Neural crest cell (in vitro differentiated cells): ENCODE measurements at places on chromosomes 6 and 20. TPM values are rescaled to one million over a fixed set of nuclear protein-coding genes. Genes with fewer than 3 reads are reported as not detected.

NOP56 gene
- total RNA-seq: 517 and 547 TPM in 2 replicates

RIPOR2 gene
- 2.9 and 3.5 TPM in 2 replicates for total RNA-seq

PTCHD4 gene
- 1.2 and 1.4 TPM in 2 replicates for total RNA-seq

FAM50B gene
- 2.5 and 2.9 TPM in 2 replicates for total RNA-seq

C6orf132 gene
- total RNA-seq: 0.14 and 0.26 TPM in 2 replicates

TPBG gene
- total RNA-seq: 21.4 and 22.5 TPM in 2 replicates

TCF15 gene
- total RNA-seq: 0.32 and 0.61 TPM in 2 replicates

UQCC2 gene
- 114 and 116 TPM in 2 replicates for total RNA-seq

ZSCAN9 gene
- total RNA-seq: 30.3 and 31.4 TPM in 2 replicates

DNA sequence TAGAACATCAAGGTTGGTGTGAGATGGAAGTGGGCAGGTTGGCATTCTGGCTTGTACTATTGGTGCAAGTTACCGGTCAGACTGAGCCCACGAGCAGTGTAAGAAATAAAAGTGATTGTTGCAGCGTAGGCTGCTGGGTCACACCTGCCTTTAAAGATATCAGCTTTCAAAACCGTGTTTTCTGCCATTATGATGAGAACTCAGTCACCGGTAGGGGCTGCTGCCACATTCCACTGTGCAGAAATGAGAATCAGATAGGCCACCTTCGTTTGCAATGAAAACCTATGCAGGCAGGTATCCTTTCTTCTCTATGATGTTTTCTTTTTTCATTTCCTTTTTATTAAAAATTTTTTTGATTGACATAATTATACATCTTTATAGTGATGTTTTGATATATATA is 168.5 kb downstream of the MYLK4 start:
- DNase-seq: no peak

DNA sequence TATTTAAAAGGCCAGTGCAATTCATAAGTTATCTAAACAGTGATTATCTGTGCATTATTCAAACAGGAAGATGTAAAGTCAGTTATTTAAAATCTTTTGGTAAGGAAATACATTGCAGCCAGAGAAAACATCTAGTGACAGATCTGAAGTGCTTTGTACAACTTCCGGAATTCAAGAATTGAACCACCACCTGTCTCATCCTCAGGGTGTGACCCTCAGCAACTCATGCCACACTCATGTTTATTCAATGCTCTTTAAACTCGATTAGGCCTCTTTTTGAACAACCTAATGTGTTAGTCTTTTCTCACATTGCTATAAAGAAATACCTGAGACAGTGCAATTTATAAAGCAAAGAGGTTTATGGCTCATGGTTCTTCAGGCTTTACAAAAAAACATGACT is 62.6 kb upstream of the GGTLC1 start:
- no peak for DNase-seq

DNA sequence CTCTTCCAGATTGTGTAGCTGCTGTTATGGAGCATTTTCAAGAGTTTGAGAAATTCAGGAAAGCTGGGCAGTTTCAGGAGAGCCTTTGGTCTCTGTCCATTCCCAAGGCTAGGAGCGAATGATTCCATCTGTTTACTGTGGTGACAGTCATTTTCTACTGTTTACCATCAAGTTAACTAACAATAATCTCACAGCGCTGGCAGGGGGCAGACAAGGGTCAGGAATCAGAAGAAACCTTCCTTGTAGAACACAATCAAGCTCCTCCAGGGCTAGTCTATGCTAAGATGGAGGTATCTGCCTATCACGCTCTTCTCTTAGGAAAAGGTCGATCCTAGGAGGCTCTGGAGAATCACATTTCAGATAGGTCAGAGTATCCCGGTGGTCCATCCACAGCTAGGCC is 293.9 kb downstream of the KIF16B start:
- DNase-seq: no peak

DNA sequence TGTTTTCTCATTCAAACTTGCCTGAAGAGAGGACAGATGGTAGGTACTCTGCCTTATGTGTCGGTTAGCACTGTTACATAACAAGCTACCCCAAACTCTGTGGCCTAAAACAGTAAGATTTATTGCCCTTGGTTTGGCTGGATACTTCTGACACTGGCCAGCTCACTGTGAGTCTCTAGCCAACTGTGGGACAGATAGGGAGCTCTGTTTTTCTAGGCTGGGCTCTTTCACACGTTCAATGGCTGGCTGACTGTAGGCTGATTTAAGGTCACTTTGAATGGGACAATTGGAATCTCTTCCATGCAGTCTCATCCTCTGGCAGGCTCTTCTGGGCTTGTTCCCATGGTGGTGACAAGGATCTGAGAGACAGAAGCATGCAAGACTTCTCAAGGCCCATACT is 39.4 kb upstream of the JAG1 start:
- no peak for DNase-seq

DNA sequence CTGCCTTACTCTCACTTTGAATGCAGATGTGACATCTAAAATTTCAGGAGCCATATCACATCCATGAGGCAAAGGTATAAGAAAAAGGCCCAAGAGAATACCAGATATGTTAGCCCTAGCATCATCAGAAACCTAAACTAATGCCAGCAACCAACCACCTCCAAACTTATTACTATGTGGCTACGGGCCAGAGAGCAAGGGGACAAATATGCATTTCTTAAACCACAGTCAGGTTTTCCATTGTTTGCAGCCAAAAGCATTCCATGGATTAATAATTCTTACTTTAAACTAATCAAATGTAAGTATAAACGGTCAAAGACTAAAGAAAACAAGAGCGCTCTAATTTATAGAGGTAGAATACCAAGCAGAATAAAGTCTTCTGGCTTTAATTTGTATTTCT is 84.7 kb downstream of the TASP1 start:
- DNase-seq: no peak

- DNase-seq: peak; percentile 57
Observed at GRCh38 chr6:2738373-2738979, 12.2 kb downstream of the MYLK4 start.

GRCh38 chr6:19231878-19232561 is 605.1 kb upstream of the ID4 start:
- DNase-seq: no peak

DNA sequence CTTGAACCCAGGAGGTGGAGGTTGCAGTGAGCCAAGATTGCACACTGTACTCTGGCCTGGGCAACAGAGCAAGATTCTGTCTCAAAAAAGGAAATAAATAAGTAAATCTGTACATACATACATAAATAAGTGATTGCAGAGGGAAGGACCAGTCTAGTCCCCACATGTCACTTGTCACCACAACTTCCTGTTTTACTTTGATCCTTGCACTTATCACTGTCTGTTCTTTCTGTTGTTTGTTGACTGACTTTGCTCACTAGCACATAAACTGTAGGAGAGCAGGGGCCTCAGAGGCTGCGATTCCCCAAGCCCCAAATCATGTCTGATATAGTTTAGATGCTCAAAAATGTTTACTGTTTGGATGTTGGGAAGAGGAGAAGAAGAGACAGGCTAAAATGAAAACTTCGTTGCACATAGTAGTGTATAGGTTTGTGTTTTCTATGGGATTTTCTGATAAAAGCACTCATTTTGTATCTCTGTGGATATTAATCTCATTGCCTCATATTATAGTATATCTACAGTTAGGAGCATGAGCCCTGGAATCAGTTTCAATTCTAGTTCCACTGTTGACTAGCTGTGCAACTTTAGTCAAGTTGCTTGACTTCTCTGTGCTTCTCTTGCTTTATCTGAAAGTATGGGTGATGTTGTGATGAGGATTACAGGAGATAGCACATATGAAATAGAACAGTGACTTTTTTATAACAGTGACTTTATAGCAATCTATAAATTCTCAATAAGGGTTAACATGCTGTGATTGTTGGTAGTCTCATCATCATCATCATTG is 165.0 kb downstream of the TBC1D7 start:
- DNase-seq: no peak

GRCh38 chr6:167652701-167653095 is 174.0 kb upstream of the AFDN start:
- no peak for DNase-seq

DNA sequence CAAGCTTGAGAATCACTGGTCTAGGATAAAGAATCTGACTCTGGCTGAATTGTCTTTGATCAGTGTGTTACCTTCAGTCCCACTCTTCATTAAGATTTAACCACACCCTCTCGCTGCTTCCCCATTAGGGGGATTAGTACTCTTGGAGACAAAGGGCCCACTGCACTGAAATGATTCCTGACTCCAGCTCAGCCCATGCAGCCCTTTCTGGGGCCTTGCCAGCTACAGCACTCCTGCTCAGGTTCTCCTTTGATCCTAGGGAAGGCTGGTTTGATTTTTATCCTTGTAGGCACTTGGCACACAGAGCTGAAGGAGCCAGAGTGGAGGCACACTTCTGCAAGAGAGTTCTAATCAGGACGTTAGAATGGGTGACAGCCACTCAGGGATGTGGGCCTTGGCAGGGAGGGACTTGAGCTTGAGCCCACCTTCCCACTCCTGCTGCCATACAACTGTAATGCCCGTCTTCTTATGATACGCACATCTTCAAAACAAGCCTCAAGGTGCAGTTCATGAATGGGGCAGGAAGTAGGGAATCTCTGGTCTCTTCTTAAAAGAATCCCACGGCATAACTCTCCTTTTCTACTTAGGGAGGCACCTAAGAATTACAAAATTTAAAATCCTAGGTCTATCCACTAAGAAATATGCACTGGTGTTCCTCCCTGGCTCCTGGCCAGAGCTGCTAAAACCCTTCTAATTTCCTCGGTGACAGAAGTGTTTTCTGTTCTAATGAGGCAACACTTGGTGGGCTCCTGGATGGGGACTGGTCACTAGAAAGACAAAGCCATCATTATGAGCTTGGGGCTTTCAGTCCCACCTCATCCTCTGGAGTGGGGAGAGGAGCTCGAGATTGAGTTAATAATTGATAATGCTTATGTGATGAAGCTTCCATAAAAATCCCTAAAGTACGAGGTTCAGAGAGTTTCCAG is 1.5 kb upstream of the SLA2 start:
- no peak for DNase-seq

- no peak for DNase-seq
Observed at GRCh38 chr6:12818324-12818723, 101.8 kb downstream of the PHACTR1 start.

DNA sequence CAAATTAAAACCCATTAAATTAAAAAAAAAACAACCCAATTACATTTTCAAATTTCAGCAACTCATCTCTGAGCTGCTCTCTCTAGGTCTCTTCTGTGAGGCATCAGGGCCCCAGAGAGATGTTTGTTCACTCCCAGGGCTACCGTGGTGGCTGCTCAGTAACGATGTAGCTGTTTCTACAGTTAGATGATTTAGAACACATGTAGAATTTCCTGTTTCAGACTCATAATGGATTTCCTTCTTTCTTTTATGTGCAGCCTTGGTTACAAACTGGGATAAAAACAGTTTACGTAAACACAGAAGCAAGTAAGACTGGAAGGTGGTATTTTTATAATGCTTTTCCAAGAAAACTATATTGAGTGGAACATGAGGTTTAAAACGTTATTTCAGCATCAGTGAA is 116.1 kb upstream of the CCN2 start:
- no peak for DNase-seq

GRCh38 chr6:37283671-37284151 is 25.8 kb upstream of the TMEM217 start:
- DNase-seq: no peak

GRCh38 chr6:169994739-169995138 is 243.3 kb downstream of the ERMARD start:
- no peak for DNase-seq

- DNase-seq: no peak
Observed at GRCh38 chr20:12949429-12949980, 59.3 kb upstream of the SPTLC3 start.

GRCh38 chr20:22460231-22460630 is 124.1 kb downstream of the FOXA2 start:
- no peak for DNase-seq

GRCh38 chr6:108806171-108806570 is 42.1 kb upstream of the ARMC2 start:
- no peak for DNase-seq

DNA sequence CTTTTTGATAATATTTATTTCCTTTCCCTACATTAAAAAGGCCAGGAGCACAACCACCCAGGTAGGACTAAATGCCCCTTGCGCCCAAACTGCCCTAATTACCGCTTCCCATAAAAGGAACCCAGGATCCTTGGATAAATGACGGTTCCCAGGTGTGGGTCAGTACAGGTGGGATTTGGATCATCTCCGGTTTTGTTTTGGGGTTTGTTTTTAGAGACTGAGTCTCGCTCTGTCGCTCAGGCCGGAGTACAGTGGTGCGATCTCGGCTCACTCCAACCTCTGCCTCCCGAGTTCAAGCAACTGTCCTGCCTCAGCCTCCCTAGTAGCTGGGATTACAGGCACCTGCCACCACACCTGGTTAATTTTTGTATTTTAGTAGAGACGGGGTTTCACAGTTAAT is 28.4 kb downstream of the ZNF217 start:
- DNase-seq: no peak

DNA sequence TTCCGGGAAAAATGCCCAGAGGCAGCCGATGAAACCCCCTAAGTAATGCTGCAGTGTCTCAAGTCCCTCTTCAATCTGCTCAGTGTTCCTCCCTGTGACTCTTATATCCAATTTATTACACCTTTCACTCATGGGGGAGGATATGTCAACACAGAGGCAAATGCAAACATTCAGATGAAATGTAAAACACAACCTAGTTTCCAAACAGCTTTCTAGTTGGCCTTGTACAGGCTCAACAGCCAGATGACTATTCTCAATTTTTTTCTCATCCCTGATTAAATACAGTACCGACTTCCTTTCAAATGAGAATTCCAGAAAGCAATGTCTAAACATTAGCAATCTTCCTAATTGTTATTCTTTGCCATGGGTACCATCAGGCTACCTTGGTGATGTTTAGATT is 65.0 kb downstream of the BLOC1S5 start:
- DNase-seq: no peak

GRCh38 chr6:25997921-25998320 is 35.3 kb downstream of the TRIM38 start:
- no peak for DNase-seq

- no peak for DNase-seq
Observed at GRCh38 chr6:128857806-128858205, 25.1 kb upstream of the LAMA2 start.

- DNase-seq: no peak
Observed at GRCh38 chr20:61073376-61073775, 178.7 kb upstream of the CDH4 start.

GRCh38 chr6:150536835-150537234 is 62.9 kb upstream of the PLEKHG1 start:
- no peak for DNase-seq

- no peak for DNase-seq
Observed at GRCh38 chr20:51348876-51349275, 193.6 kb downstream of the NFATC2 start.

- no peak for DNase-seq
Observed at GRCh38 chr20:20405623-20406022, 37.7 kb downstream of the INSM1 start.

DNA sequence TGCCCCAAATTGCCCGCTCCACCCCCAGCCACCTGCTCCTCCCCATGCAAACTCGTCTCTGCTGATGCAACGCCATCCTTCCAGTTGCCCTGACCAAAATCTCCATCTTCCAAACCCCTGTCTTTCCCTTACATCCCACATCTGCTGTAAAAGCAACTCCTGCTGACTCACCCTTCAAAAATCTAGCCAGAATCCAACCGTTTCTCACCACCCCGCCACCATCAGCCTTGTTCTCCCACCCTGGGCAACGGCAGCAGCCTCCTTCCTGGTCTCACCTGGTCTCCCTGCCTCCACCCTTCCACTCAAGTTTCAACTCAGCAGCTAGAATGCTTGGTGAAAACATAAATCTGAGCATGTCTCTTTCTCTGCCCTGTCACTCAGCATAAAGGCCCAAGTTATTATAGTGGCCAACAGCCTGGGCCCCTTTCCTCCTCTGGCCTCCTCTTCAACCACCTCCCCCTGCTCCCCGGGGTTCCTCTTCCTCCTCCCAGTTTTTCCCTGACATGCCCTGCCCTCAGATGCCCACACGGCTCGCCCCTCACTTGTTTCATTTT is 7.2 kb upstream of the SYNJ2 start:
- no peak for DNase-seq
